CD4-positive, alpha-beta memory T cell (primary cell): ENCODE measurements at places on chromosomes 5 and 9.
A peak's percentile ranks its signal among the peaks of the same experiment; 100 is the strongest.

- DNase-seq: no peak
These were observed 63.0 kb downstream of the EXOSC2 start for GRCh38 chr9:130756455-130757152.

- DNase-seq: no peak
These were observed 414.5 kb upstream of the ARRDC3 start for GRCh38 chr5:91797576-91797975.

- no peak for DNase-seq
These were observed 6.4 kb upstream of the MEF2C start for GRCh38 chr5:88889189-88890069.

DNA sequence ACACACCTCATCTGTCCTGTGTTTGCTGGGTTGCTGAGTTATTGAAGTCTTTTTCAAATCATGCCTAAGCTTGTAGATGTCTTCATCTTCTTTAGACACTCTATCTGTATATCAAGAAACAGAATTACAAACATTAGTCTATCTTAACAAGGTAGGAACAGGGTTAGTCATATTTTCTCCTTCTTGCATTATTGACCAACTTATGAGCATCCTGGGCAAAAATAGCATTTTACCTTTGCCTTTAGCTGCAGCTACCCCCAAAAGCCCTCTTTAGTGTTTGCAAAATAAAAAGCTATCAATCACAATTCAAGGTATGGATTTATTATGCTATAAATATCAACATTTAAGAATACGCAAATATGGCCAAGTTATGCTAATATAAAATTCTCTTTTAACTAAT lies 3.4 kb downstream of the PLK2 start:
- DNase-seq: no peak

DNA sequence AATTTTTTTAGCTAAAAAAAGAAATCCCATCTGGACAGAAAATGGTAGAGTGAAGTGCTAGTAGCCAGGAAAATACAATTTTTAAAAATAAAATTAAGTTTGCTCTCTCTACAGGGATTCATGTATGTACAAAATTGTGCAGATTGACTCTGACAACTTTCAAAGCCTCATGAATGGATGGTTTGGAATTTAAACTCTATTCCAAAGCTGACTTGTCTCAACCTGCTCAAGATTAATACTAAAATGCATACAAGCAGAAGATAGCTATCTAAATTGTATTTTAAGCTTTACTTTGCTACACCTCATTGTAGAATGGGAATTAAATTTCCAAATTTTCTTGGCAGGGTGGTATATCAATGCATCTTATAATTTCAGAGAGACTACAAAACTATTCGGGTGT lies 257.6 kb downstream of the RFX3 start:
- DNase-seq: no peak

DNA sequence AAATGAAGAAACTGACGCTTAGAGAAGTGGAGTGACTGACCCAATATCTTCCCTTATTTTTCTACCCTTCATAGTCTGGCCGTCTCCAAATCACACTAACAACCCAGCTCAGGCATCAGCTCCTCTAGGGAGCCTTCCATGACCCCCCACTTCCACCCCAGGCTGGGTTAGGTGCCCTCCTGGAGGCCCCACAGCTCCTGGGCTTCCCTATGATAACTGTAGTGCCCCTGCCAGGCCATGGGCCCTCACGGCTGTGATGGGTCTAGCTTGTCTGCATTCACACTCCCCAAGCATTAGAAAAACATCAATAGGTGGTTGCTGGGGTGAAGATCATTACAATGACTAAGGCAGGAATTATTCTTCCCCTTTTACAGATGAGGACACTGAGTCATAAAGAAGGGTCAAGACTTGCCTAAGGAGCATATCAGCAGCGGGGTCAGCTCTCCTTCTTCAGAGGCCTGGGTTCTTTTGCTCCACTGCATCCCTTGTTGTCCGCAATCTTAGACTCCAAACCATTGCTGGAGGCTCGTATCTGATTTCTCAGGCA lies 7.3 kb downstream of the CORO2A start:
- no peak for DNase-seq

DNA sequence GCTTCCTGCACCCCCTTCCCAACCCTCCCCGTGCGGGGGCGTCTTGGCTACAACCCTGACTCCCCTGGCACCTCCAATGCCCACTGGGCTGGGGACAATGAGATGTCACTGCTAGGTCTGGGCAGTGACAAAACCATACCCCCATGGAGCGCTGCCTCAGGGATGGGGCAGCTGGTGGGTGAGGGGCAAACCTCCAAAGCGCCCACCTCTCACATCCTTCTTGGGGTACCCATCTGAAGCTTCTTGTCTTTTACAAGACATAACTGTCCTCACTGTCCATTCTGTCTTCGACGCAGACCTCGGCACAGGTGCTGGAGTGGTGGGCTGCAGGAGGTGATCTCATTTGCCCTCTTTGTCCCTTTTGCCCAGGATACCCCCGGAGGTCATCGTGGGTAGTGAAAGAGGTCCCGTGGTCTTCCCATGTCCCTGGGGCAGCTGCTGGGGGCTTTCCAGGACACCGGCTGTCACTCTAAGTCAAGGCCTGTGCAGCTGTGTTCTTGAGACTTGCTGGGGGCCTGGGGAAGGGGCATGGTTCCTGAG lies 27.8 kb upstream of the CSF1R start:
- DNase-seq: no peak

GRCh38 chr9:6441269-6441668 lies 28.3 kb downstream of the UHRF2 start:
- DNase-seq: no peak

DNA sequence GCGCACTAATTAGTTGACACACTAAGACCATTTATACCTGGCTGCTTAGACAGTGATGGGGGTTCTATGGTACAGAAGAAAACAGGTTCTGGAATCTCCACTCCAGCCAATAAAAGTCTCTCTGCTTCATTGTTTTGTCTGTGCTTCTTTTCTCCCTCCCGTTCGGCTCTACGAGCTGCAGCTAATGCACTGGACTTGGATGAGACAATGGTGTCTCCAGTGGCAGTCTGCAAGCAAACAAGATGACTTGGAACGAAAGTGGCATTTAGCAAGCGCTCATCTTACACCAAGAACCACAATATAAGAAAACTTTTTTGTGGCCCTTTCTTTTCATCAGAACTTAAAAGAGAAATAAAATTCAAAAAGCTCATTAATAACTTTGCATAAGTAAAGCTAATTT lies 30.2 kb downstream of the GFM2 start:
- DNase-seq: no peak

DNA sequence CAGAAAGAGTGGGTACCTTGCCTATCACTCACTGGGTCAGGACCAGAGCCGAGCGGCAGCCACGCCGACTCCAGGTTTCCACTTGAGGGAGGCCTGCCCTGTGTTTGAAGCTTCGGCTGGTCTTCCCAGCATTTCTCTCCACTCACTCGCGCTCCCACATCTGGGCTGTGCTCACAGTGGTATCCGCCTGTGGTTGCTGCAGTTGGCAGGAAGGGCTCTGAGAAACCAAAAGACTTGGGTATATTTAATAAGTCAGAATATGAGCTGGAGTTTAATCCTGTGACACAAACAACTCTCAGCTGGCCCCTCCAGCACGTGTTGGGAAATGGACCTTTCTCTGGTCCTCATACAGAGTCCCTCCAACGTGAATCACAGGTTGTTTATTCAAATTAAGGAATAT lies 70.9 kb downstream of the SPRY4 start:
- no peak for DNase-seq

- DNase-seq: no peak
These were observed 39.1 kb downstream of the FBN2 start for GRCh38 chr5:128498844-128499455.

DNA sequence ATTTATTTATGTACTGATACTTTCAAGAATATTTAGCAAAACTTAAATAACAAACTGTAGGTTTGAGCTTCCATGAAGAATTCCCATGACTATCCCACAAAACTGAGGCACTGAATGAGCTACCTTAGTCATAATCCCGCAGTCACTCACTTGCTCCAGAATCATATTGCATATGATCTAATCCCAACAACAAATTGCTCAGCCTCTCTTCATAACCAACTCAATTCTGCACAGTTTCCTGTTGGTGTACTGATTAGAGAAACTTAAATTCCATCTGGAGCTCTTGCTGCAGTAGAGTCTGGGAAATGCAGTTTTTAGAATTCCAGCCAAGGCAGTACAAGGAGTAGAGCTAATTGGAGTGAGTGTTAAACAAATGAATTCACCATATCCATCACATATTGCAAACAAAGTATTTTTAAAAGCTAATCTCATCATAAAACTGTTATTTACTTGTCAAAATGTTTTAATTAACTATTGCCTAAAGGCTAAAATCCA lies 35.7 kb upstream of the CDH18 start:
- DNase-seq: no peak

DNA sequence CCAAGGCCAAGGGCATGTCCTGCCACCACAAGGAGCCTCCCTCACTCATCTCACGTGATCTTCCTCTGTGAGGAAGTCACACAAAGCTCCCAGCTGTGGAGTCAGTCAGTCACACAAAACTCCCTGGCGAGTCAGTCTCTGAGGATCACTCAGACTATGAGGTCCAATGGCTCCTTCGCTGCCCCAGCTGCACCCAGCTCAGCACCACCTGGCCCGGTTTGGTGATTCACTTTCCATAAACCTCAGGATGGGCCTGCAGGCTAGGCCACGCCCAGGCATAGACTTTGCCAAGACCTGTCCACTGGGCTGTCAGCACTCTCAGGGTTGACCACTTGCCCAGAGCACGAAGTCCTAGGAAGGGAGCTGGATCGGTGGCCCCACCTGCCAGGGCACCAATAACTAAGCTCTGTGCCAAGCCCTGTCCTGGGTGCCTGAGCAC lies 233.8 kb downstream of the HSPA4 start:
- no peak for DNase-seq

- DNase-seq: no peak
These were observed at the start of gene PRUNE2 for GRCh38 chr9:76905791-76906646. Gene PRUNE2, minus strand, starts transcription at chr9:76906114. Its CDS starts 151 bp downstream, at chr9:76905963.

DNA sequence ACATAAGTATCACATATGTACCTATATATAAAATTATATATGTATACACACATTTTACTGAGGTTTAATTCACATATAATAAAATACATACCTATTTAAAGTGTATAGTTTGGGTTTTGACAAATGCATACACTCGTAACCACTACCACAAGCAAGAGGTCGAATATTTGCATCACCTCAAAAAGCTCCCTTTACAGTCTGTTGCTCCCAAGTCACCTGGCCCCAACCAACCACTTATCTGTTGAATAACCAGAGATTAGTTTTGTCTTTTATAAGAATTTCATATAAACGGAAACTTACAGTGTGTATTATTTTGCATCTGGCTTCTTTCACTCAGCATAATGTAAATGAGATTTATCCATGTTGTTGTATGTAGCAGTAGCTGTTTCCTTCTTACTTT lies 218.9 kb downstream of the MAT2B start:
- DNase-seq: no peak

- no peak for DNase-seq
These were observed 100.7 kb downstream of the VCAN start for GRCh38 chr5:83572271-83572670.

GRCh38 chr5:38847559-38848347 lies 1.9 kb downstream of the OSMR start:
- DNase-seq: no peak

DNA sequence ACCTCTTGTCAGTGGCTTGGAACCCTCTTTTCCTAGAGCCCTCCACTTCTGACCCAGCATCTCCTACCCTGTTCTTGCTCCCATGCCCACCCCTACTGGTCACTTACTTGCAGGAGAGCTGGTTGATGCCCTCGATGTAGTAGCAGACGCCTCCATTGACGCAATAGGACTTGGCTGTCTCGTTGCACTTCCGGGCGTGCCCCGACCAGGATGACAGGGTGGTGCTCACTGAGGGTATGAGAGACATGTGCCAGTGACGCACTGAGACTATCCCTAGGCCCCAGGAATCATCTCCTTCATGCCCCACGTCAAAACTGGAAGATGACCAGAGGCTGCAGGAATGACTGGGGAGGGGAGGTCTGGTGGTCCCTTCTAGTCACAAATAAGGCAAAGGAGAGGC lies 76.0 kb downstream of the PSD2 start:
- no peak for DNase-seq

- no peak for DNase-seq
These were observed 89.3 kb downstream of the FEM1C start for GRCh38 chr5:115455301-115455707.

- no peak for DNase-seq
These were observed 23.7 kb upstream of the STARD4 start for GRCh38 chr5:111535879-111536549.

DNA sequence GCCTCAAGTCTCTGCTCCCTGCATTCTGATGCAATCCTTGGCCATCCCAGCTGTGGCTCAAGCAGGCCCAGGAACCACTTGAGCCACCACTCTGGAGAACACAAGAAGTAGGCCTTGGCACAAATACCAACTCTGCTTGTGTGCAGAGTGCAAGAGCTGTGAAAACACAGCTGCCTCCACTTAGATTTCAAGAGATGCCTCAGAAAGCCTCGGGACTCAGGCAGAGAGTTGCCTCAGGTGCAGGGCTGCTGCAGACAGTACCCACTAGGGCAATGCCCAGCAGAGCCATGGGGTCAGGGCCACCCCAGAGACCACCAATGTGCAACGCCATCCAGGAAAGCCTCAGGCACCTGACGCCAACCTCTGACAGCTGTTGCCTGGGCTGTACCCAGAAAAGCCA lies 82.4 kb downstream of the FREM1 start:
- no peak for DNase-seq

GRCh38 chr9:107016383-107016782 lies 153.4 kb downstream of the ZNF462 start:
- DNase-seq: no peak

GRCh38 chr5:134541736-134542376 lies 16.4 kb downstream of the JADE2 start:
- DNase-seq: peak; percentile 27

- no peak for DNase-seq
These were observed 32.7 kb downstream of the UBE2D2 start for GRCh38 chr5:139593716-139594319.

DNA sequence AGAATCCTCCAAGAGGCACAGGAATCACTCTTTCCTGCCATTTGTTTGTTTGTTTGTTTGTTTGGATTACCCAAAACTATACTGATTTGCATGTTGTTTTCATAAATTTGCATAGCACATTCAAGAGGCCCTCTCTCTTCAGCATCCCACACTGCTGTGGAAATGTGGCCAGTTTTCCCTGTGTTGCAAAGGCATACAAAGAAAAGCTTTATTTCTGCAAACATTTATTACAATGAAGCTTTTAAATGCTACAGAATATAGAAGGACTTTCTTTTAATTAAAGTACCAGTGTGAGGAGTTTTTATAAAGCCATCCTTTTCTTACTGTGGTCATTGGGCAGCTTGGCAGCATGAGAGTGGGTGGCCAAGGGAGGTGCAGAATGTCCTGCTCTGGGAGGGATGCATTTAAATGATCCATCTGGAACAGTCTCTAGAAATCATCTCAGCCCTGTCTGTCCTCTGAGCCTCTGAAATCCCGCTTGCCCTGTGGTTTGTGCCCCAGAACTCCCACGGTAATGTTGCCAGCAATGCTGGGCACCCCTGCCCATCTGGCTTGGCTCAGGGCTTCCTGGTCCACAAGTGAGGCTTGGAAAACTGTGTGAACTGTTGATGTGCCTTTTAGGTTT lies 356.8 kb upstream of the KIF2A start:
- DNase-seq: no peak
